ENCODE measurements at places on chromosomes 3 and 15.

- DNase-seq, result no peak
These were observed 111.7 kb downstream of the DNAJB8 start for GRCh38 chr3:128354788-128355542.

DNA sequence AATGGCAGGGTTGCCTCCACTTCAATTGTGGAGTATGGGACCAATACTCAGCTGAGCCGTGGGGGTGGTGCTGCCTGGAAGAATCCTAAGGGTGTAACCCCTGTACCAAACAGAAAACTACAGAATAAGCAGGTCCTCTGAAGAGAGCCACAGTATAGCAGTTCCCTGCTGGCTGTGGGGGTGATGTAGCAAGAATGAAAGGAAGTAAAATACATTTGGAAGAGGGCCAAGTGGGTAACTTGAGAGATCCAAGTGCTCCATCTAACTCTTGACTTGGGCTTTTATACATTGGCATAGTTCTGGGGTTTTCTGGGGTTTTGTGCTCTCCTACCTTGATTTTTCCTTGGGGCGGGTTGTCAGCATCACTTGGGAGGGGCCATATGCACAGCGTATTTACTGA is 341.4 kb downstream of the OTOL1 start:
- no peak for DNase-seq

DNA sequence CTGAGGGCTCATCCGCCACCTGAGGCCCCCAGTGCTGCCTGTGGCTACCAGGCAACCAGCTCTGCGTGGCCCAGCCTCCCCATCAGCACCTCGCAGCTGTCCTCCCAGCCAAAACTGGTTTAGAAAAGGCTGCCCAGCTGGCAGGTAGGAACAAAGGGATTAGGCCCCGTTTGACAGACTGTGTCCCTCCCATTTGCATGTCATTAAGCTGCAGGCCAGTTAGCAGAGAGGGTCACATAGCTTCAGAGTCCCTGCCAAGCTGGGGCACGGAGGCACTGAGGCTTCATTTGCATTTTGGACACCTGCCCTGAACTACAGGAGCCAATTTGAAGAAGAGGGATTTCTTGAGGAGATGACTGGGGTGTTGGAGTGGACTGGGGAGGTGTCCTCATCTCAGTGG is 177.9 kb downstream of the TLE3 start:
- DNase-seq, result no peak

- DNase-seq, result no peak
These were observed 89.9 kb upstream of the TSPAN3 start for GRCh38 chr15:77160562-77161478.

- no peak for DNase-seq
These were observed 67.3 kb downstream of the TGFBR2 start for GRCh38 chr3:30673425-30674341.

- no peak for DNase-seq
These were observed 43.2 kb downstream of the DUT start for GRCh38 chr15:48374472-48374871.

GRCh38 chr15:90058775-90059174 is 43.5 kb downstream of the IDH2 start:
- DNase-seq, result no peak

DNA sequence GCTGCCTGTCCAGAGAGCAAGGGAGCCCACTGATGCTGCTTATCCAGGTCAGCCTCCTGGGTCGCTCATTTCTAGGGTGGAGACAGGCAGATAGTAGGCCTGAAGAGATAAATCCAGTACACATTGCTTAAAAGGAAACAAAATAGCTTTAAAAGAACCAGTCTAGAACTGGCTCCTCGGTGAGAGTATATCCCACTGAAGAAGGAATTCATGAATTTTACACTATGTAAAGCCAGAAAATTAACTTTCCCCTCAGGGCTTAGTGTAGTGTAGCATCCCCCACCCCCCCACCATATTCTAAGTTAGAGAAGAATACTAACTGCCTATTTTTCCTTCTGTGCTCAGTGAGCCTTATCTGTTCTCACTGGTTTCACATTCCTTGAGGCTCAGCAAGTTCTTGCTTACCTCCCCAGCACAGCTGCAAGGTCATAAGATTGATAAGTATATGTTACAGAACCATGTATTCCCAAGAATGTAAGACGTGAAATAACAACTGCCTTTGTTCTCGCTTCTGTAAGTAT is 30.5 kb upstream of the NOX5 start:
- no peak for DNase-seq

DNA sequence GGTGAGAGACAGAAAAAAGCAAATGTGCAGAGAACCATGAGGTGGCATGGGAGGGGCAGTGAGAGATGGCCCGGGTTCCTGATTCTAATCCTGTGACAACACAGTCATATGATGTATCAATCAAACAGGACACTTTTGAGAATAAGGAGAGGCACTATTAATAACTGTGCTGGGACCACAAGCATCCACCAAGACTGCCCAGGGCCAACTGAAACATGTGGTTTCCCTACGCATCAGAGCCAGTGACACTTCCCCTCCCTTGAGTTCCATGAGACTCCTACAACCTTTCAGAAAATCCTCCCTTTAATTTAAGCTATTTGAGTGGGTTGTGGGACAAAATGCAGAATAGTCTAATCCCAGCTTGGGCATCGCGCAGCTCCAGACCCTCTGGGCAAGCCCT is 17.4 kb downstream of the SH3BP5 start:
- peak; percentile 66 for DNase-seq

DNA sequence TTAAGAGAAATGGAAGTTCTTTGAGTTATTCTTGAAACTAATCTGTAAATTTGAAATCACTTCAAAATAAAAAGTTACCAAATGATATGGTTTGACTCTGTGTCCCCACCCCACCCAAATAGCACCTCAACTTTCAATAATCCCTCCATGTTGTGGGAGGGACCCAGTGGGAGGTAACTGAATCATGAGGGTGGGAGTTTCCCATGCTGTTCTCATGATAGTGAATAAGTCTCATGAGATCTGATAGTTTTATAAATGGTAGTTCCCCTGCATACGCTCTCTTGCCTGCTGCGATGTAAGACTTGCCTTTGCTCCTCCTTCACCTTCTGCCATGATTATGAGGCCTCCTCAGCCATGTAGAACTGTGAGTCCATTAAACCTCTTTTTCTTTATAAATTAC is 690.7 kb upstream of the ZNF385D start:
- DNase-seq, result no peak

GRCh38 chr3:176906046-176906905 is 291.0 kb downstream of the TBL1XR1 start:
- DNase-seq, result peak; percentile 69

DNA sequence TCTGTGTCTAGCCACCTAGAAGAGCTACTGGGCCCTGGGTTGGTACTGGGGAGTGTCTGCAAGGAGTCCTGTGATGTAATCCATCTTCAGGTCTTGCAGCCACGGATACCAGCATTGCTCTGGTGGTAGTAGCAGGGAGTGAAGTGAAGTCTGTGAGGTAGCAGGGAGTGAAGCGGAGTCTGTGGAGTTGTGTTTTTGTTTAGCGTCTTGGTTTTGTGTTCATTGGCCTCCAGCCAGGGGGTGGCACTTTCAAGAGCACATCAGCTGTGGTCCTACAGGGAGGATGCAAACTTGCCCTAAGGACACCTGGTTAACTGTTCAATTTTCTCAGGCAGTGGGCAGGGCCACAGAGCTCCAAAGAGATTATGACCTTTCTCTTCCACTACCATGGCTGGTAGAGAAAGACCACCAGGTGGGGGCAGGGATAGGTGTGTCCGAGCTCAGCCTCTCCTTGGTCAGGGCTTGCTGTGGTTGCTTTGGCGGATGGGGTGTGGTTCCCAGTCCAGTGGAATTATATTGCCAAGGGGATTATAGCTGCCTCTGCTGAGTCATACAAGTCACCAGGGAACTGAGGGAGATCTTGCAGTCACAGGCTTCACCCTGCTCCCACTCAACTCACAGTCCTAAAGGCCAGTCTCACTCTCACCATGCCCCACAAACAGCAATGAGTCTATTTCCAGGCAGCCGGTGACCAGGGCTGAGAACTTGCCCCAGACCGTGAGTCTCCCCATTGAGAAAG is 424.7 kb downstream of the ZBBX start:
- peak; percentile 33 for DNase-seq

DNA sequence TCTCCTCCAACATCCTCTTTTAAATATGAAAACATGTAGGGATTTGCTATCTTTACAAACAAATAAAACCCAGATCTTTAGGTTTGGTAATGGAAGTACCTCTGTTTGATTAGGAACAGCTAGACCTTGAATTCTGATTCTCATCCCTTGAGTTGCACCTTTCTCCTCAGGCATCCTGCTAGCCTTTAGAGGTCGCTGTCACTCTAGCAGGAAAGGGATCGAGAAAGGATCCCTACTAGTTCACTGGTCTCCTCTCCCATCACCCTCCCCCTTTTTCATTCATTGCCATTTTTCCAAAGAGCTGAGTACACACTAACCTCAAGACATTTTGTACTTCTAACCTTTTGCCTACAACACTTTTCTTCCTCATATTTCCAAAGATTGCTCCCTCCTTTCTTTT is 569.8 kb downstream of the RBMS3 start:
- DNase-seq, result no peak

GRCh38 chr15:89948796-89949195 is 36.0 kb upstream of the ARPIN start:
- no peak for DNase-seq

GRCh38 chr15:40314723-40315276 is 7.1 kb upstream of the PLCB2 start:
- peak; percentile 86 for DNase-seq

GRCh38 chr3:99410789-99411311 is 227.5 kb upstream of the COL8A1 start:
- peak; percentile 97 for DNase-seq

GRCh38 chr3:163273694-163274093 is 1777.1 kb downstream of the OTOL1 start:
- no peak for DNase-seq
